Glomerular endothelial cell (primary cell): ENCODE measurements at places on chromosomes 16 and 17. TPM values are rescaled to one million over a fixed set of nuclear protein-coding genes. Genes with fewer than 3 reads are reported as not detected.

The PRAC1 gene
- not detected in 2 replicates for total RNA-seq

The NPIPB13 gene
- 0.47 and 1.5 TPM in 2 replicates for total RNA-seq

The KRT34 gene
- total RNA-seq, result 0.35 TPM in 1 of 2 replicates, not detected in the other

The TSNAXIP1 gene
- total RNA-seq, result 0.39 and 0.88 TPM in 2 replicates

The KRTAP4-4 gene
- total RNA-seq, result not detected in 2 replicates

The KRT12 gene
- total RNA-seq, result not detected in 2 replicates

The MTHFSD gene
- total RNA-seq, result 10.1 and 19.2 TPM in 2 replicates

The SCIMP gene
- not detected in 2 replicates for total RNA-seq

The ASPHD1 gene
- total RNA-seq, result 1.3 and 4.4 TPM in 2 replicates

The TBC1D3I gene
- 1.5 and 1.6 TPM in 2 replicates for total RNA-seq

The NDUFB10 gene
- 262 and 265 TPM in 2 replicates for total RNA-seq

The HSPB9 gene
- not detected in 2 replicates for total RNA-seq

The SGCA gene
- total RNA-seq, result not detected in 2 replicates

The TBC1D28 gene
- total RNA-seq, result not detected in 2 replicates

The G6PC1 gene
- total RNA-seq, result not detected in 2 replicates

The TAT gene
- total RNA-seq, result not detected in 2 replicates

The SRL gene
- total RNA-seq, result 0.06 and 0.10 TPM in 2 replicates

The C1QL1 gene
- total RNA-seq, result 0.47 TPM in 1 of 2 replicates, not detected in the other

The GJD3 gene
- total RNA-seq, result 1.1 and 3.6 TPM in 2 replicates

The NOTUM gene
- total RNA-seq, result 0.78 TPM in 1 of 2 replicates, not detected in the other

The PARD6A gene
- total RNA-seq, result 0.82 and 1.9 TPM in 2 replicates

The SNX11 gene
- total RNA-seq, result 15.5 and 20.8 TPM in 2 replicates

The FBXO39 gene
- 0.29 and 0.58 TPM in 2 replicates for total RNA-seq

The SPATA22 gene
- total RNA-seq, result not detected in 2 replicates

The KRT25 gene
- not detected in 2 replicates for total RNA-seq

The CMTM1 gene
- 1.7 and 2.9 TPM in 2 replicates for total RNA-seq

The JUP gene
- 535 and 764 TPM in 2 replicates for total RNA-seq

The C1QTNF1 gene
- 5.5 and 7.3 TPM in 2 replicates for total RNA-seq

The UTS2R gene
- total RNA-seq, result not detected in 2 replicates

The OTOP3 gene
- total RNA-seq, result not detected in 2 replicates

The RNF222 gene
- total RNA-seq, result not detected in 2 replicates

The C16orf54 gene
- not detected in 2 replicates for total RNA-seq

The FKBP10 gene
- total RNA-seq, result 230 and 241 TPM in 2 replicates

The ARHGAP44 gene
- 0.97 and 1.4 TPM in 2 replicates for total RNA-seq

The GUCY2D gene
- not detected in 2 replicates for total RNA-seq

The KRT33B gene
- total RNA-seq, result not detected in 2 replicates

The PMFBP1 gene
- total RNA-seq, result 0.12 TPM in 1 of 2 replicates, not detected in the other

The FLOT2 gene
- total RNA-seq, result 124 and 133 TPM in 2 replicates

The ZFP3 gene
- total RNA-seq, result 2.0 and 2.5 TPM in 2 replicates

The UBFD1 gene
- 105 and 126 TPM in 2 replicates for total RNA-seq

The DPEP3 gene
- total RNA-seq, result not detected in 2 replicates

The TMC5 gene
- total RNA-seq, result not detected in 2 replicates

The ZDHHC7 gene
- 71.7 and 72.6 TPM in 2 replicates for total RNA-seq

The ANKRD40CL gene
- not detected in 2 replicates for total RNA-seq

The TBX6 gene
- total RNA-seq, result 0.41 and 0.58 TPM in 2 replicates

The WFIKKN1 gene
- total RNA-seq, result 0.06 TPM in 1 of 2 replicates, not detected in the other

The CA4 gene
- total RNA-seq, result 3.5 and 4.0 TPM in 2 replicates

The PEX12 gene
- 4.6 and 6.3 TPM in 2 replicates for total RNA-seq

The ZG16 gene
- total RNA-seq, result not detected in 2 replicates

The FBXL16 gene
- total RNA-seq, result 1.6 TPM in 2 replicates

The ASPA gene
- total RNA-seq, result not detected in 2 replicates

The WIPF2 gene
- 15.9 and 17.3 TPM in 2 replicates for total RNA-seq

The ENO3 gene
- 0.15 and 2.6 TPM in 2 replicates for total RNA-seq
